ENCODE measurements at places on chromosomes 12 and 14.

DNA sequence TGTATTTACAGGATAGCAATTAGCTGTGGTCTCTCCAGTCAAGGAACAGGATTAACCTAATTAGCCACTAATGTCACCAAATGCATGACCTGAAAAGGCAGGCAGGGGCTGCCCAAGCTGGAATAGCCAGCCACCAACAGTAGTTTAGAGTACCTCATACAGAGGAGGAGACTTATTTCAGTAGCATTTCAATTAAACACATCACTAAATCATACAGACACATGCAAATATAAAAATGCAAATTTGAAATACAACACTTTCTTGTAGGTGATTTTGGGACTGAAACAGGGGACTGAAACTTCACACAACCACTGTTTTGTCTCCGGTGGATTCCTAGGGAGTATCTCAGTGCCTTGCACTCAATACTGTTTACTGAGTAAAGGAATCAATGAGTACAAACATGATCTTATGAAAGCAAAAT is 636 bp upstream of the IFNG-AS1 start:
- DNase-seq, result no peak

DNA sequence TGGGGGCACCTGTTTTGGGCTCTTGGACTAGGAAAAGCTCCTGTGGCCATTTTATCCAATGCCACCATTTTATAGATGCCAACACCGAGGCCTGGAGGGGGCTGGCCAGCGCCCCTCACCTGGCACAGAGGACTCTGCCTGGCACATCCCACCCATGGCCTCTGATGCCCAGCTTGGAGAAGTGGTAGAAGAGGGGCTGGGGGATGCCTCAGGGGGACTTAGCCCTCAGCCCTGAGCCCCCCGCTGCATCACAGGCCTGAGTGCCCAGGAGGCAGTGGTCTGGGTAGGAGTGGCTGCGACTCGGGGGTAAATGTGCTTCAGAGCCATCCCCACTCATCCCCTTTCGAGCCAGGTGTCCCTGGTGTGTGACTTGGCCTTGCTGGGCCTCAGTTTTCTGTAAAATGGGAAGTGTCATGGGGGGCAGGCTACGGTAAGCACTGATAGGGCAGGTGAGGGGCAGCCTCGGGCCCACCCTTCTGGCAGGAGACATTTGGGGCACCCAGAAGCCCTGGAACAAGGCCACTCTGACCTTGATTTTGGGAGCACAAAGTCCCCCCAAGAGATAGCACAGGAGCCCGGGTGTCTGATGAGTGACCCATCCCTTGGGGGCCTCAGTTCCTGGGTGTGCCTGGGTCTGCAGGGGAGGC is 22.5 kb downstream of the SH2B3 start:
- no peak for DNase-seq

GRCh38 chr14:52402812-52403526 is 88.9 kb downstream of the PTGER2 start:
- DNase-seq, result no peak

- no peak for DNase-seq
Observed at GRCh38 chr12:47286676-47287075, 206.9 kb upstream of the AMIGO2 start.

GRCh38 chr14:100651999-100652508 is 64.8 kb upstream of the BEGAIN start:
- DNase-seq, result no peak

- no peak for DNase-seq
Observed at GRCh38 chr14:68230202-68230949, 410.8 kb downstream of the RAD51B start.

DNA sequence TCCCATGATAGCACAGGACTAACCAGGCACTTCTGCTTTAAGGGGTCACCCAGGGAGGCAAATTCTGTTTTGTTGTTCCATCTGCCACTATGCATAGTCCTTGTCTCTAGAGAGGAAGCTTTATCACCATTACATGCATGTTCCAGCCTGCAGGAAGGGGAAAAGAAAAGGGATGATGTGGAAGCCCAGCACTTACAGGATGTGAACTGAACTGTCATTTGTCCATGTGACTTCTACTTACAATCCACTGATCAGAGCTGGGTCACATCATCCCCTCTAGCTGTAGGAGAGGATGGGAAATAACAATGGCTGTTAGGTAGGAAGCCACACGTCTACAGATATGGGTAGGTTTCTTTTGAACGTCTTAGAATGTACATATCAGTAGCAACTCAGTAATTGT is 203.1 kb downstream of the PTPRO start:
- no peak for DNase-seq

DNA sequence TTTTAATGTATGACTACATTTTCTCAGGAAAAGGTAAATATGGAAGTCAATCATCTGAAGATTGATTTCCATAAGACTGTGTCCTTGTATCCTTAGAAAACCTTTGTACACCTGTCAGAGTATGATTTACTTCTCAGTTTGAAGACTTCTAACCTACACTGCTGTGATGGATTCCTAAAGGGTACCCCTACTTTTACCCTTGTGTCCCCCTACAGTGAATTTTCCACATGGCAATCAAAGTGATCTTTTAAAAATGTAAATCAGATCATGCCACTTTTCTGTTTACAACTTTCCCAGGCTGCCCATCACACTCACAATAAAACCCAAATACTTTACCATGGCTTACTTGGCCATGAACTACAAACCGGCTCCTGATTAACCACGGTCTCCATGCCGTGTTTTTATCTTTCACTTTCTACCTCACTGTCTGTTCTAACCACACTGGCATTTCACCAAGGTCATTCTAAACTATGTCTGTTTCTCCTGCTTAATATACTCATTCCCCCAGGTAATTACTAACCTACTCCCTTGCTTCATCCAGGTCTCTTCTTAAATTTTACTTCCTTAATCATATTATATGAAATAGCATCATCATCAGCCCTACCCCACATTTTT is 8.1 kb downstream of the DNAI7 start:
- no peak for DNase-seq

DNA sequence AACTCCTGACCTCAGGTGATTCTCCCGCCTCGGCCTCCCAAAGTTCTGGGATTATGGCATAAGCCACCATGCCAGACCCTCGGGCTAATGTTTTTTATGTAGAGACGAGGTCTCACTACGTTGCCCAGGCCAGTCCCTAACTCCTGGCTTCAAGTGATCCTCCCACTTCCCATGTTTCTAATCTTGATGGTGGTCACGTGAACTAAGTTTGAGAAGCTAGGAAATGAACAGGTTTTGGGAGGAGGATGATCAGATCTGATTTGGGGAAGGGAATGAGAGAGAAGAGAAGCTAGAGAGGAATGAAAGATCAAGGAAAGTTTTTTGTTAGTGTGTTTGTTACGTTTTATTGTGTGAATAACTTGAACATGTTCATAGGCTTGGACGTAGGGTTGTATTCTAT is 17.2 kb upstream of the SINHCAF start:
- no peak for DNase-seq

DNA sequence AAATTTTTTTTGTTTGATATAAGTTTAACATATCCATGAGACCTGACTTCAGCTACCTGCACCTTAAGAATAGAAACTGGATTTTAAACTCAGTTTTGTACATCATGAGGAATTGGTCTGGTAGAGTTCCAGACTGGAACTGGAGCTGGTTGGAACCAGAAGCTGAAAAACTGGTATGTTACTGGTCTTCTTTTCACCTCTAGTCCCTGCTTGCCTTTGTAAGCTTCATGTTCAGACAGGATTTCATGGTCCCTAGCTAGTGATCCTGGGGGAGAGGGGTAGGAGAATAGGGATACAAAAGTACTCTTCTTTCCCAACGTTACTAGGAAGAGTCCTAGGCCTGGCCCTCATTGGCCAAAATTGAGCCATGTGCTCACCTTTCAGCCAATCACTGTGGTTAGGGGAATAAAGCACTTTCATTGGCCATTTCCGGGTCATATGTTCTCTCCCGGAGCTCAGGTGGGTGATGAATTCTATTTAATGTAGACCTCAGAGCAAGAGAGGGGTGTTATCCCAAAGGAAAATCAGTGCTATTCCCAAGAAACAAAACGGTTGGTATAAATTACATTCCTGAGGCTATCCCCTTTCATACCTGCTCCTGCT is 36.9 kb upstream of the APPL2 start:
- DNase-seq, result no peak

- DNase-seq, result no peak
Observed at GRCh38 chr14:105862581-105863239, 336.3 kb downstream of the TMEM121 start.

DNA sequence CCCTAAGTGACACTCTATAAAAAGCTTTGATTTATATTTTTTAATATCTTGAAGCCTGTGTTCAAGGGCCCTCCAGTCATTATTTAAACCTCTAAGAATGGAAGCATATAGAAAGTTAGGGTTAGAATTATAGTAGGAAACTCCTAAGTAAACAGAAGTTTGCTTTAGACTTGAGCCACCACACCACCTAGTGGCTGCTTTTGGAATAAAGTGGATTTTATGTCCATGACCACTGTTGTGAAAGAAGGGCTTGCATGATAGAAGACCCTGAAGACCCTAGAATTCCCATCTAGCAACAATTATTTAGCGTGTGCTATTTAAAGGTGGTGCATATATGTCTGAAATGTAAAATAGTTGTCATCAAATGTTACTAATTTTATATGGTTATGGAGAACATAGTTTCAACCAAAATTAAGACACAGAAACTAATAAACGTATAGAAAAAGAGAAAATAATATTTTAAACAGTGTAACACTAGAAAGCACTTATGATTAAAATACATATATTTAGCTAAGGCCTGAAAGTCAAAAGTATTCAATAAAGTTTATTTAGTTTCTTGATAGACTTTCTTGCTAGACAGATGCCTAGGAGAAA is 21.3 kb downstream of the LRRIQ1 start:
- peak; percentile 54 for DNase-seq

DNA sequence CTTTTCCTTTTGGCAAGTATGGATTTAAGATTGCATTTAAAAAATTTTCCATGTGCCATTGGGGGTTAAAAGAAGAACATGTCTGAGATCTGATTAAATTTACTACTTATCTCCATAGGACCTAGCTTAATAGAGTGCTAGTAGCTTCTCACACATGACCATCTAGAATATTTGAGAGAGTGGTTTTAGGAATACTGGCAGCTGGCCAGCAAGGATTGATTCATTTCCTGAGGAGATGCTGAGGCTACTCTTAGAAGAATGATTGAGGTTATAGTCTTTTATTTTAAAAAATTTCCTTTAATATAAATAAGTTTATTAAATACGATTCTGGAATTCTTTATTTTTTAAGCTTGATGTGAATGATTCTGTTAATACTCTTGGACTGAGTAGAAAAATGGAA is 56.2 kb downstream of the MIPOL1 start:
- DNase-seq, result no peak

DNA sequence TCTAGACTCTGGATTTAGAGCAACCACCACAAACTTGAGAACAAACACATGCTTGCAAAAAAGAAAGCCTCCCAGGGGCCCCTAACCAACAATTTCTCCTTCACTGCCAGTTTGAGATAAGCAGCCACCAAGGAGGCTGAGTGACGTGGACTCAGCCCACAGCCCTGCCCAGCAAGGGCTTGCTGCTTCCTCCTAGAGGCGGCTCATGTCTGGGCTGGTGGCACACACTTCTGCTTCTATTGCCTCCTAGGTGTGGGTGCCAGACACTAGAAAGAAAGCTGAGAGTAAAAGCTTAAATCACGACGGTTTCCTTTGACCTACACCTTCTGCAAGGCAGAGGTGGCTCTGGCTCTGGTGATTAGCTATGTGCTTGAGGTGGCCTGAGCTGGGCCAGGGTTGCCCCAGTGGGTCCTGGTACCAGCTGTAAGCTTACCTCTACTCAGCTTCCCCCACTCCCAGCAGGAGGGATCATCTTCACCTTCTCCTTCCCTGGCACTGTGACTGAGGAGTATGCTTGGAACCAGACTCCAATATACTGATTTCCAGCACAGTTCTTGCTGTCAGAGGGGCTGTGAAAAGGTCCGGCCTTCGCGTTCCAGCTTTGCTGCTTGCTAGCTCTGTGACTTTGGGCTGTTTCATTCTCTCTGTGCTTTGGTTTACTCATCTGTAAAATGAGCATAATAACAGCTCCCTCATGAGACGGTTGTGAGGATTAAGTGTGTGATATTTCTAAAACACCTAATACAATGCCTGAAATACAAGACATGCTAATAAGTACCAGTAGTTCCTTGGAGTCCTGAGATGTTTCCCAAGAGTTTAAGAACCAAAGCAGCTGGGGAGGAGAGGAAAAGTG is 89.7 kb upstream of the PARP11 start:
- DNase-seq, result no peak

DNA sequence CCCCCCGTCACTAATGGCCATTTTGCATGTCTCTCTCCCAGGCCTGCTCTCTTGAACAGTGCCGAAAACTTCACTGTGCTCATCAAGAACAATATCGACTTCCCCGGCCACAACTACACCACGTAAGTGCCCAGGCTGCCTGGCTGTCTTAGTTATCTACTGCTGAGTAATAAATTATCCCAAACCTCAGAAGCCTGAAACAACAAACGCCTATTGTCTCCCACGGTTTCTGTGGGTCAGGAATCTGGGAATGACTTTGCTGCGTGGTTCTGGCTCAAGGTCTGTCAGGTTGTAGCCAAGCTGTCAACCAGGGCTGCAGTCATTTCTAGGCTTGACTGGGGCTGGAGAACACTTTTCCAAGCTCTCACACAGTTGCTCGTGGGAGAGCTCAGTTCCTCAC is 32.6 kb downstream of the P2RX7 start:
- DNase-seq, result no peak

GRCh38 chr12:127538316-127538715 is 728.7 kb upstream of the TMEM132C start:
- DNase-seq, result no peak

DNA sequence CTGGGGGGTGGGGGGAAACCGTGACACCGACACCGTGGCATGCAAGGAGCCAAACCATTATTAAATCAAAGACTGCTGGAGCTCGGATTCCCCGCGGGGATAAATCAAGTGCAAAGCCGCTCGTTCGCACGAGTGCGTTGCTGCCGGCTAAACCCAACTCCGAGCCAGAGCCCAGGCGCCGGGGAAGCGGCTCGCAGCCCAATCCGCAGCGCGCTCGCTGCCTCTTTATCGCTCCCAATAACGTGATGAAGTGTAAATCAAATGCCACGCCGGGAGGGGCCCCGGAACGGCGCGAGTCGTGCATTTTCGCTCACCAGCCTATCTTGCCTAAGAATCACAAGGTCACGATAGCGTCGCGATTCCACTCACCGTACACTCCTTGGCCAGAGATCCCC is 1.3 kb downstream of the MDGA2 start:
- DNase-seq, result no peak

- DNase-seq, result no peak
Observed at GRCh38 chr14:66503532-66503931, 4.4 kb upstream of the GPHN start.

DNA sequence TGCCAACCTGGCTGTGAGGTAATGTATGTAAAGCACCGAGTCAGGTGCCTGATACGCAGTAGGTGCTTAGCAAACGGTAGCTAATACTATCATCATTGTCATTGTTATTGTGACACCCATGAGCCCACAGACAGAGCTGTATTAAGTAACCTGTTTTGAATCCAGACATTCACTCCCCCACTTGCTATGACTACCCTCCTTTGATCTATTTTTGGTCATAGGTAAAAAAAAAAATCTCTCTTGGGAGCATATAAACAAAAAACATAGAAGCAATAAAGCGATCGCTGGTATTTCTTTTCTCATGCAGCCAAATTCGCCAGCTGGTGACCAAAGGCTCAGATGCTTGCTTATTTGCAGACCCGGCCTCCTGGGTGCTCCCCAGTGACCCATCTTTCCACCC is 330.2 kb downstream of the DPF3 start:
- DNase-seq, result no peak
